ENCODE measurements at places on chromosomes 6 and 20.

DNA sequence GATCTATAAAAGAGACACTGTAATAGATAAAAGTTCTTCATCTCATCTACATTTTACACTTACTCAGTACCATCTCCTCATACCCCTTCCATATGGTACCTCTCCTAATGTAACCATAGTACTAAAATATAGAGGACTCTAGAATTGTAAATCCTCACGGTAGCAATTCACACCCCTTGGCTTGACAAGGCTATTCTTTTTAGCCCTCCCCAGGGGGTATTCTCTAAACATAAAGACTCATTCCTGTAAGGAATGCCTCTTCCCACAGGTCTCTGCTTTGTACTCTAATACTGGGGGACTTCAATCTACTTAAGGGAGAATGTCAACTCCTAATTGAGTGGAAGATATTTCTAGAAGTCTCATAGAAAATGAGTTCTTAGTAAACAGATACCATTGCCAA lies 85.9 kb downstream of the VIP start:
- DNase-seq = no peak

DNA sequence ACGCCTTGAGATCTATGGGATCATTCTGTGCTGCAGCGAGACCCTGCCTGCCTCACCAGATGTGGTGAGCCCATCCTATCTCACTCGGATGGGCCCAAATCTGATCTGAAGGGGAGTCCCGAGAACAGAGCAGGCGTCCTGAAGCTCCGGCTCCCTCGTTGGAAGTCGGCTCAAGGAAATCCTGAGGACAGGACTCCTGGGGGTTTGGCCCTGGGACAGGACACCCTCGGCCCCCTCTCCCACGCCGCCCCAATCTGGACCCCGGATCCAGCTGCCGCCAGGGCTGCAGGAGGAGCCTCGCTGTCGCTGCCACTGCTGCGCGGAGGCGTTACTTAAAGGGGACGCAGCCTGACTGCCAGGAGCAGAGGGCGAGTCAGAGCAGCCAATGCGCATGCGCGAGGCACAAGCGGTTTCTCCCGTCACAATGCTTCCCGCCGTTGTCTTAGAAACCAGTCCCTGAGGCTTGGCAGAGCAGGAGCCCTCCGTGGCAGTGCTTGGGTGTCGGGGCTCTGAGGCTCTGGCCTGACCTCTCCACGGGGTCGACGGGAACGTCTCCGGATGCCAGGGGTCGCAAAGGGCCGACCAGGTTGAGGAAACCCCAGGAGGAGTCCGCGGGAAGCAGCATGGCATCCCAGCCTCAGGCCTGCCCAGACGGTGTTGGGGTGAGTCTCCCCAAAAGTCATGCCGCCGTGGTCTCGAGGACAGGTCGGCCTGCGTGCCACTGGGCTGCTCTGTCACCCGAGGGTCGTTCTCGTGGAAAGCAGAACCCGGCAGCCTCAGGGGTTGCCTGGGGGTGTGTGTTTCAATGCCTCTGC lies 1567.8 kb upstream of the DEFB115 start:
- no peak for DNase-seq

DNA sequence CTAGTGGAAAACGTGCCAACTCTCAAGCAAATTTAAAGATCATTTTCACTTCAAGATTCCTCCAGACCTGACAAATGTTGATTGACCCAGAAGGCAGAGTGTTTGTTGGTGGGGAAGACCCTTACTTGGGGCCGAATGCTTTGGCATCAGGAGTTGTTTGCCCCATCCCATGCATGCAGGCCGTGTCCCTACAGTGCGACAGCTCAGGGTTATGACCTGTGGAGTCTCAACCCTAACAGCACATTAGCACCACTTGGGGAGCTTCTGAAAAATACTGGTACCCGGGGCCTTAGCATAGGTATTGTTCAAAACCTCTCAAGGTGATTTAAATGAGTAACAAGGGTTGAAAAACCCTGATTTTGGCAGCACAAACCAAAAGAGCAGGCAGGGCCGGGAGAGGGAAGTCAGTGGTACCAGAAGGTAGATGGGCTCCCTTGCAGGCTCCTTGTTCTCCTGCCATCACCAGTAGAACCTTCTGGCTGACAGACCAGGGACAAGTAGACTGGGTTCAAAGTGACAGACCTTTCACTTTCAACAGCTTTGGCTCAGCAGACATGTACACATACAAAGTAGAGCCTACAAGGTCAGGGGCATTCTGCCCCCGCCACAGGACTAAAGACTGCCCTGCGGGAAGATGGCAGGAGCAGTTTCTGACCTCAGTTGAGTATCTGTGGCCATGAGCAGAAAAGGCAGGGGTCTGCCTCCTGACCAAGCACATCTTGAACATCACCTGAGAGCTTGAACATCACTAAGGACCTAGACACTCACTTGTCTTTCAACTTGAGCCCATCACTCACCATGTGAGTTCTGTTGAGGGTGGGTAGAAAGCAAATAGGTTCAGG lies 39.6 kb downstream of the PLCG1 start:
- no peak for DNase-seq

- no peak for DNase-seq
These were observed 182.5 kb downstream of the OTOR start for GRCh38 chr20:16930656-16931055.

DNA sequence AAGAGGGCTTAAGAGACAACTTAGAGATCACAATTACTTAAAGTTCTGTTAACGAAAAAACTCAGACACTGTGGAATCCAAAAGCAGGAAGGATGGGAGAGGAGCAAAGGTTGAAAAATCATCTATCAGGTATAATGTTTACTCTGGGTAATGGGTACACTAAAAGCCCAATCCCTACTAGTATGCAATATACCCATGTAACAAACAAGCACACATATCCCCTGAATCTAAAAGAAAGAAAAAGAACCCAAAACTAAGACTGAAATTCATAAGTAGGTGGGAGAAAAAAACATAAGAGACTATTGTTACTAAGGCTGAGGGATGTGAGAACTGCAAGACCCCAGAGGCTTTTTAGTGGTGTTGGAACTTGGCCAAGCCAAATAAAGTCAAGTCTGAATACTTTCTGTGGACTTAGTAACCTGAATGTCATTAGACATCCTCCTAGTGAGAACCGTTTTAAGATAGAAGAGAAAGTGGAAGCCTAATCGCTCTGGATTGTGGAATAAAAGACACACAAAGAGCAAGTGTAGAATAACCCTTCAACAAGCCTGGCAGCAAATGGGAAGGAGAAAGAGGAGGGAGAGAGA lies 189.4 kb upstream of the RNF217 start:
- DNase-seq = no peak

- no peak for DNase-seq
These were observed 2.4 kb downstream of the GMEB2 start for GRCh38 chr20:63624486-63624885.

DNA sequence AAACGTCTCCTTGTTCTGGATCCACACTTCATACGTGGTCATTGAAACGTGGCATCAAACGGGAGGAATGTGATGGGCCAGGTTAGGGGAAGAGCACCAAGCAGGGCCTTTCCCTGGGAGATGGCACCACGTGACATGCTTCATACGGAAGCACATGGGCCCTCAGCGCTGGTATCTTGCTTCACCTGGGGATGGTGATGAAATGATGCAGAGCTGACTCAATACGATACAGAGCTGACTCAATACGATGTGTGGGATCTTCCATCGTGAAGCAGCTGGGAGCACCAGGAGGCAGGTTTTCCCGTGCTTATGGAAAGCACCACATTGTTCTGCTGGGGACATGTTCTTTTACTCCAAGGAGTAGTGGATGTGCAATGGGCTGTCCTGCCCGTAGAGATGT lies 22.5 kb upstream of the TAGAP start:
- DNase-seq = no peak

- peak; percentile 95 for DNase-seq
These were observed at the start of gene IDH3B for GRCh38 chr20:2663887-2664719. Gene IDH3B (minus strand): TSS chr20:2664216. CDS start chr20:2664188, 28 bp downstream.

- DNase-seq = no peak
These were observed 33.6 kb downstream of the TMX4 start for GRCh38 chr20:7985916-7986315.

DNA sequence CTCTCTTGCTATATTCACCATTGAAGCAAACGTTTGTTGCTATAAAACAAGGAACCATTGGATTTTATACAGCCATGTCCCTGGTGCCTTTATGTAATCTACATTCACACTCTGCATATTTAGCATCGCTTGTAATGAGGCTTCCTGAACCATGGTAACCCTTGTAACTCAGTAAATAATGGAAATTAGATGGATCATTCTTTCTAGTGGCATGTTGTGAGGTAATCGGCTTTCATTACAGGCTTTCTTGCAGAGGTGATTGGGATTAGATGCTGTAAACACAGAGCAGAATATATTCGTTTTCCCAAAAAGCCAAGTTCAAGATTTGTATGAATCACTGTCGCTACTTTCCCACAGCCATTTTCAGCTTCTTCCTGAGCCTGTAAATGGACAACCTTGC lies 36.1 kb downstream of the SMPDL3A start:
- no peak for DNase-seq

DNA sequence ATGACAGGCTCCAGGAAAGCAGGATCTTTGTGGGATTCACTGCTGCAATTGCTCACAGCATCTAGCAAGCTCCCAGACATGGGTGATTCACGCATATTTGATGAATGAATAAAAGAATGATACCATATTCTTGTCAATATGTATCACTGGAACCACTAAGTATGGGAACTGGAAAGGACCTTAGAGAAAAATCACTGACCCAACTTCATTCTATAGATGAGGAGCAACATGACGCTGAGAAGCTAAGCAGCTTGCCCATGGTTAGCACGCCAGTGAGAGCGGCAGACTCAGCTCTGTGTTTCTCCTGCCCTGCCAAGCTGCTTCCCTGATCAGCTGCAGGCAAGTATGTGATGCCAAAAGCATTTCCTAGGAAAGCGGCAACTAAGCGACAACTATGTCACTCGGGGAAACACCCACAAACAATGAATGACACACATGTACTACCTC lies 66.8 kb downstream of the PPP1R3G start:
- DNase-seq = peak; percentile 73

- peak; percentile 15 for DNase-seq
These were observed 597.0 kb downstream of the EYS start for GRCh38 chr6:65110031-65110430.
